ENCODE measurements at places on chromosomes 7 and 10.

DNA sequence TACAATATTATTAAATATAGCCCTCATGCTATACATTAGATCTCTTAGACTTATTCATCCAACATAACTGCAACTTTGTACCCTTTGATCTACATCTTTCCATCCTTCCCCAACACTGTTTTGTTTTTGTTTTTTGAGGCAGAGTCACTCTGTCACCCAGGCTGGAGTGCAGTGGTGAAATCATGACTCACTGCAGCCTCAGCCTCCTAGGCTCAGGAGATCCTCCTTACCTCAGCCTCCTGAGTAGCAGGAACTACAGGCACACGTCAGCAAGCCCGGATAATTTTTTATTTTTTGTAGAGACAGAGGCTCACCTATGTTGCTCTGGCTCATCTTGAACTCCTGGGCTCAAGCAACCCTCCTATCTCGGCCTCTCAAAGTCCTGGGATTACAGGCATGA is 53.3 kb downstream of the NT5C2 start:
- DNase-seq: peak; percentile 26

DNA sequence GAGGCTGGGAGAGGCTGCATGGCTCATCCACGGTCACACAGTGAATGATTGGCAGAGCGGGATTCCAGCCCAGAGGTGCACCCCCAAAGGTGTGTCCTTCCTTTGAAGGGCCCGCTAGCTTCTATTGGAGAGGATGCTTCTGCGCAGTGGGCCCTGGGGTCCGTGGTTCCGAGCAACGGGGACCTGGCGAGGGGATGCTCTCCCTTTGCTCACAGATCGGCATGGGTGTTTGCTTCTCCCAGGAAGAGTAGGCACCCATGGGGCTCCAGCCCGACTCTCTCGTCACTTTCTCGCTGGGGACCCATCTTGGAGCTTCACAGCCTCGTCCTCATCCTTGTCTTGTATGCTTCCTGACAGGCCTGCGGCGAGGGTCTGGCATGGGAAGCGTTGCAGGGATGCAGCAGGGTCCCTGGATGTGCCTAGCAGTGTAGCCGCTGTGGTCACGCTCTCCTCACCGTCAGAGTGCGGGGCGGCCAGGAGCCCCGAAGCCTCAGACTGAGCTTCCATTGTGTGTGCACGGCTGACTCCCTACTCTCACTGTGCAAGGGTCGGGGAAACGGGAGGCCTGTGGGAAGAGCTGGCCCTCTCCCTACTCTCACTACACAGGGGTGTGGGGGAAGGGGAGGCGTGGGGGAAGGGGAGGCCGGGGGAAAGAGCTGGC is 538.5 kb upstream of the FOXK1 start:
- DNase-seq: no peak

DNA sequence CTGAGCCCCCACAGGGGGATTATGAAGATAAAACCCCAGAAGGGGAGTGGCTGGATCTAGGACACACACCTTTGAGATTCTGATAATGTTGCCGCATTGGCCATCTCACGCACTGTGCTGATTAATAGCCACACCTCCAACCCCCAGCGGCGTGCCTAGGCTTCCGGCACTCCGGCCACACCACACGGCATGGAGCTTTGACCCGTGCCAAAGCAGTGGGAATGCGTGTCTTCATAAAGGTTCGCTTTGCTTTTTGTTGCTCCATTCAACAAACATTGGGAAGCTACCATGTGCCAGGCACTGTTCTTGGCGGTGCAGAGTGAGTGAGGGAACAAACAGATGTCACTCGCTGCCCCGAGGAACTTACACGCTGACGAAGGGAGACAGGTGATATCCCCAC is 117.6 kb downstream of the TCERG1L start:
- no peak for DNase-seq

- peak; percentile 75 for DNase-seq
Measured at GRCh38 chr7:128099204-128099671, 68.0 kb upstream of the LRRC4 start.

- peak; percentile 98 for DNase-seq
Measured at GRCh38 chr7:139680676-139681462, 96.9 kb downstream of the HIPK2 start.

DNA sequence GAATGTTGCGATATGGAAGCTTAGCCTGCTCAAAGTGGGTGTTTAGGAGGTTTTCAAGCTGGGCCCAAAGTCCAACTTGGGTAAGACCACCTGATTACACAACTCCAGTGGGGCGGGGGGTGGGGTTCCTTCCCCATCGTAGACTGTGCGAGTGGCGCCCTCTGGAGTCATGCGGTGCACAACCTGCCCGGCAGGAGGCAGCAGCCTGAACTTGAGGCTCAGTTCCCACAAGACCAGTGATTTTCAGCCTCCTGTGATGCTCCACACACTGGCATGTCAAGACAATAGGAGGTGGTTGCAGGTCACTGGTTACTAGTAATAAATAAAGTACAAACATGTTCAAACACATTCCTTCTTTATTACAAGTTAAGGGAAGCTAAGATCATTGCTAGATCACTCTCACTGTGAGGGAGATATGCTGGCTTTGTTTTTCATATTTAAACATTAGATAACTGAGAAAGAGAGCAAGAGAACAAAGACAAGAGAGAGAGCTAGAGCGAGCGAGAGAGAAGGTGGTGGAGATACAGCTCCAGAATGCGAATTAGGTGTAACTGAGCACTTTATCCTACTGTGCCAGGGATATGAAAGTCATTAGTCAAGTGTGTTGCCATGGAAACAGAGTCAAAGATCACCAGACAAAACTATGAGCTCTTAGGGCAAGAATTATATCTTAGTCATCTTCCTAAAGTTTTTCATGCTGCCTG is 97.4 kb upstream of the BMPER start:
- DNase-seq: peak; percentile 85

DNA sequence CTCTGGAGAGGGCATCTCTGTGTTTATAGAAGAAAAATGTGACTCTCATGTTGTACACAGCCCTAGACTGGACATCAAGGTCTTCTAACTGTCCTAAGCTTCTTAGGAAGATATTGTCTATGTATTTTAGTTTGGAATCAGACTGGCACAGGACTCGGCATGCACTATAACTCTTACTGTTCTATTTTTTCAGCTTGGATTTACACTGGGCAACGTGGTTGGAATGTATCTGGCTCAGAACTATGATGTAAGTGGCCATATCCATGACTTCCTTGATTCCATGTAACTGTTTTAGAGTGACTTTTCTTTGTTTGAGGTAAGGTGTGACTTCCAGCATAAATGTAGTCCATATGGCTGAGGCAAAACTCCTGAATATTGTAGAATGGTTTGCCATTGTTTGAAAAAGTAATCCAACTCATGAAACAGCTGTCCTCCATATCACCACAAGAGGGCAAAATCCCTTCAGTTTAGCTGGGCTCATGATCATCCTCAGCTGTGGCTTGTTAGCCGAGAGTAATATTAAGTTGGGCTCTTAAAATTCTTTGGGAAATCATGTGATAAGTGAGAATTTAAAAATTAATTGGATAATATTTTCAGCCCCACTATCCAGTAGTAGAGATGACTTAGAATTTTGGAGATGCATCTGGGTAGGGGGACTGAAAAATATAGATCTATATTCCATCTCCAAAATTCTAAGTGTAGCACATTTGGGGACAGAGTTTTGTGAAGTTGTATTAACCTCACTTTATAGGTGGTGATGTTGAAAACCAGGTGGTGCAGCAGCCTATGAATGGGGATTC is 10.4 kb downstream of the STMP1 start:
- DNase-seq: peak; percentile 60

DNA sequence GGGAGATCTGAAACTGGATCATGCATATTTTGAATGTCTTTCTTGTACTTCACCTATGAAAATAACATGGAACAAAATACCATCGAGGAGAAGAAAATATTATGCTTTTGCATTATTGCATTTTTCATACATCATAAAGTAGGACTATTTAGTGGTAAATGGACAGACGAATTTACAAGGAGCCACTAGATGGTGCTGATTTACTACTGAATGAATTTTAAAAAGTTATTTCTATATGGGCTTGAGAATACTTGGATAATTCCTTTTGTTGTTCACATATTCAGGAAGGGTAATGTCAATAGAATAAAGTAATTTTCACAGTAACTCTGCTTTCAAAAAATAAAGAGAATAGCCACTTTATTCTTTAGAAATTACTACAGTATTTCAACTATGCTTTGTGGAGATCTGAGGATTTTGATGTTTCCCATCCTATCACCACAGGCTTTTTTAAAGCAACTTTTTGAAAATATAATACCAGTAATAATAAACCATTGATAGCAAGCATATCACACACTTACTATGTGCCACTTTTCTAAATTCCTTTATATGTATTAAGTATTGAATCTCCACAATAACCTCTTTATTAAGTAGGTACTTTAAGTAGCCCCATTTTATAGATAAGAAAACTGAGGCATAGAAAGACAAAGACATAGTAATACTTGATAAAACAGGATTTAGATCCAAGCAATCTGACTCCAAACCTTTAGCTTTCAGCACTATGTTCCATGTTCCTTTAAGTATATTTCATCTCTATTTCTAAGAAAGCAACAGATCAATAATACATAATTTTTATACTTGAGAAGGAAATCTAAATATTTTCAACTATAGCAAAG is 38.6 kb downstream of the NEBL start:
- no peak for DNase-seq

- peak; percentile 73 for DNase-seq
Measured at GRCh38 chr7:135692055-135692454, 29.7 kb downstream of the STMP1 start.
